EH (cell line): ENCODE measurements at places on chromosomes 3 and 15.
A peak's percentile ranks its signal among the peaks of the same experiment; 100 is the strongest.

- peak; percentile 11 for DNase-seq
These were observed 17.6 kb upstream of the BOC start for GRCh38 chr3:113193719-113194118.

DNA sequence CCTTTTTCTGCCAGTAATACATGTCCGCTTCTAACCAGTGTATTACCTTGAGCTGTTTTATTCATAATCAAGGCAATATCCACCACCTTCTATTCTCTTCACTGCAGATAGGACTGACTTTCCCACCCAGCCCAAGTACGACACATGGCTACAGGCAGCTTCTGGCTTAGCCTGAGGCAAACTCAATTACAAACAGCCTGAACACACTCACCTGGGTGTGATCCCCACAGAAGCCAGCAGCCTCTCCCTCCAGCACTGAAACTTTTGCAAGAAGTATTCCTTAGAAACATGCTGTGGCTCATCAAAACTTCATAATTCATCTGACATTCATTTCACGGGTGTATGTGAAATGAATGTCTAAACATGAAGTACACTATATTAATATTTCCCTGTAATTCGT lies 13.5 kb upstream of the KCNMB3 start:
- no peak for DNase-seq

DNA sequence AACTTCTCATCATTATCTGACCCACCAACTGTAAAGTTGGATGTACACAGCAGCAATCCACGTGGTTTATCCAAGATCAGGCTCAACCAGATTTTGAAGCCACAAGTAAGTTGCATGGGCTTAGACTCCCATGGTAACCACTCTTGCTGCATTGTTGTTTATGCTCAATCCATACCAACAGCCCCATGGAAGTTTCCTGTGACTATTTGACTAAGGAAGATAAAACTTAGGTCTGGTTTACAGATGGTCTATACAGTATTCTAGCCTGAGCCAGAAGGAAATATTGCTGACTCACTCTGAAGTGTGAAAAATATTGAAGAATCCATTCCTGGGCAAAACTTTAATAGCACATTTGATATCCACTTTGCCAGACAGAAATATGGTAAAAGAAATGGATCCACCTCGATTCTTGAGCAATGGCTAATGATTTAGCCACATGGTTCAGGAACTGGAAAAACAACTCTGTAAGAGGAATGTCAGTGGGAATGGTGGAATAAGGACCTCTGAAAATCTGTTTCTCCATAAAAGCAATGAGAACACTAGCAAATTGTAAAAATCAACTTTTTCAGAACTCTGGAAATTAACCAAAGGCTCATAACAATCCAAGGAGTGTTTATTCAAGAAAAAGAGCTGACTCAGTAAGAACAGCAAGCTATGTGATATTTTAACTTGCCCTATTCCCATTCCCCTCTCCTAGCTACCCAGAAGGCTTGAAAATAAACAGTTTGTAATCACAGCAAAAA lies 162.9 kb upstream of the STT3B start:
- DNase-seq: peak; percentile 20

- DNase-seq: peak; percentile 57
These were observed 57.2 kb downstream of the KIF9 start for GRCh38 chr3:47225310-47225906.

DNA sequence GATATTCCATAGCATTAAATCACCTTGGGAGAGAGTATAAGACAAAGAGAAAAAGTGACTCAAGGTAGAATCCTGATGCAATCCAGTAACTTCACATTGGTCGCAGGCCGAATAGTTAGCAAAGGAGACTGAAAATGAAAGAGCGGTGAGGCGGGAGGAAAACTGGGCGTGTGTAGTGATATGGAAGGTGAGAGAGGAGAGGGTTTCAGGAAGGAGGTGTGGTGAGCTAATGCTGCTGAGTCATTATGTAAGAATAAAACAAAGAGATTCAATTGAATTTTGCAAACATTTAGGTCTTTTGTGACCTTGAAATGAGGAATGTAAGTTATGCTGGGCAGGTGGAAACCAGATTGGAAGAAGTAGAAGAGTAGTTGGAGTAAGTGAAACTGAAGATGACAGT lies 235.3 kb downstream of the C3orf38 start:
- no peak for DNase-seq

DNA sequence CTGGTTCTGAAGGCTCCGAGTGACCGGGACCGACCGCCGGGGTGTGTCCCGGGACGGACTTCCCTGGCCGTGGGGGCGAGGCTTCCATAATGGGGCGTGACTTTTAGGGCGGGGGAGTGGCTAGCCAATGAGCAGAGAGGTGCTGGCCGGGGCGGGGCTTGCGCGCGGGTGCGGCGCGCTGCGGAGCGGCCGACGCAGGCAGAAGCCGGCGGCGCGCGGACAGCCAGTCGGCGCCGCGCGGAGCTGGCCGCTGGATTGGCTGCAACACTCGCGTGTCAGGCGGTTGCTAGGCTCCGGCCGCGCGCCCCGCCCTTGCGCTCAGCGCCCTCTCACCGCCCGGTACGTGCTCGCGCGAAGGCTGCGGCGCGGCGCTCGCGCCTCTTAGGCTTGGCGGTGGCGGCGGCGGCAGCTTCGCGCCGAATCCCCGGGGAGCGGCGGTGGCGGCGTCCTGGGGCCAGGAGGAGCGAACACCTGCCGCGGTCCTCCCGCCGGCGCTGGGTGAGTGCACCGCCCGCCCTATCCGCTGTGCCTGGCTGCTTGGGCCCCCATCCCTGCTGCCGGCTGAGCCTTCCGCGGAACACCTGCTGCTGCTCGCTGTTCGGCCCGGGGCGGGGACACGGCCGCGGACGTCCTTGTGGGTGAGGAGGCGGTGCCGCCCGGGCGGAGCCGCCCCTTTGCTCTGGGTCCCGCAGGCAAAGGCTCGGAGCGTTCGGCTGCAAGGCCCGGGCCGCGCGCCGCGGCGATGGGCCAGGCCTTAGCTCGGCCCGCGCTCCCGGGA lies at the start of gene DAG1:
Gene DAG1, plus strand, starts transcription at position 332 of the 778 bp plus-strand sequence. CDS start 40,268 bp downstream, outside the sequence.
- DNase-seq: peak; percentile 97

GRCh38 chr3:169764312-169764881 lies 463 bp downstream of the TERC start:
- DNase-seq: peak; percentile 64

GRCh38 chr3:177827511-177828207 lies 630.4 kb upstream of the TBL1XR1 start:
- DNase-seq: peak; percentile 88

GRCh38 chr3:49497606-49498005 lies 27.5 kb downstream of the DAG1 start:
- DNase-seq: no peak

DNA sequence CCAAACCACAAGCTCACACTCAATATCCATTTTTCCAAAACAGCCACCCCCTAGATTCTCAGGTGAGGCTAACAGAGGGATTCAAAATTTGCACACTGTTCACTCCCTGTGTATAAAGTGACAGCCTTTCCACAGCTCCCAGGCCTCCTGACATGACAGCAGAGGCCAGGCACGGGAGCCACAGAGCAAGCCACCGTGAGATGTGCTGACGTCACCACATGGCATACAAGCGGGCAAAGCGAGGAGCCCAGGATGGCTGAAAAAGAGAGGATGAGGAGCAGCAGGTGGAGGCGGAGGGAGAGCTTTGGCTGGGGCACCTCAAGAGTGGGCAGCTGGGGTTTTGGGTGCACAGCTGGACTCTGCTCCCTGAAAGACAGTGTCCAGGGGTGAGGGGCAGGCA lies 27.1 kb downstream of the EHD4 start:
- DNase-seq: no peak

DNA sequence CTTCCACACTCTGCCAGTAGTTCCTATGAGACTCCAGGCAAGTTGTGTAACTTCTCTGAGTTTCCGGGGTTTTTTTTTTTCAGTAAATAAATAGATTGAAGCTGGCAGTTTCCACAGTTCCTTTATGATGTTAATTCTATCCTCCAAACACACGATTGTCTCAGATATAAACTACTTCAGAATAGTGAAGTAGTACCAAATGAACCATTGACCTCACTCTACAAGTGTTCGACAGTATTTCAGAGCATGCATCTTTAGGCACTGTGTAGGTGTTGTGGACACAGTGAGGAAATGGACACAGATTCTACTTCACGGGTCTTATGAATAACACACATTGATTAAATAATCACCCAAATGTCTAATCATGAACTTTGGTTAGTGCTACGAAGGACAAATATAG lies 136.1 kb upstream of the IGSF10 start:
- no peak for DNase-seq

DNA sequence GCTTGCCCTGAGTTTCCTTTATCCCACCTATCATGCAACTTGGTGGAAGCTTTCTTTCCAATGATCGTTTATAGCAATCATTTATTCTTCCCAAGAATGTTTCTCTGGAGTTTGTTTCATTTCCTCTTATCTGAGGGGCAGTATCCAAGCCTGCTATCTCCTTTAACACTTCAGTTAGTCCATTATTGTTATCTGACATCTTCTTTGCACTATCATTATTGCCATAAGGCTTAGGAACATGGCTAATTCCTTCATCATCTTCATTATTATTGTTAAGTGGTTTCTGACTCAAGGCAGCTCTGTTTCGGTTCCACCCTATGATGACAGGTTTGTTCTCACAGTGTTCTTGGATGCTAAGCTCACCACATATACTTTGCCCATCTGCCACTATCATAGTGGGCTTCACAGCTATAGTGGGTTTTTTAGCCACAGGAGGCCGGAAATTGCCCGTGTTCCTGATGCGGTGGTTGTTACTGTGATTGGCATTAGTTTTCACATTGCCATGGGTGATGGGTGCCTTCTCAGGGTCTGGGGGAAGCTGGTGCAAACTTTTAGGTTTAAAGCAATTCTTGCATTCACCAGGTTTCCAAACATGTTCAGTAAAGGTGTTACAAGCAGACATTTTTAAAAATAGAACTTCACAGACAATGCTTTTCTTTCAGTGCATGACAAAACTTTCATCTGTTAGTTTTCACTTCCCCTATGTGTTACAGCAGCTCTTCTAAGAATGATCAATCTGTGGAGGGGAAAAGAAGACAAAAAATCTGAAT lies 110.6 kb upstream of the TSPAN3 start:
- no peak for DNase-seq
